Activated B cell treated with CpG ODN at 0.5 μM for 24 hours (primary cell): ENCODE measurements at places on chromosomes 2 and 18. TPM values are rescaled to one million over a fixed set of nuclear protein-coding genes. Genes with fewer than 3 reads are reported as not detected.

RETREG2 gene
- 60.5 and 78.6 TPM in 2 replicates for total RNA-seq

SCN7A gene
- total RNA-seq, result not detected in 2 replicates

SESTD1 gene
- 49.2 and 49.6 TPM in 2 replicates for total RNA-seq

SLC5A7 gene
- total RNA-seq, result not detected in 2 replicates

CCBE1 gene
- total RNA-seq, result 0.04 TPM in 1 of 2 replicates, not detected in the other

INPP5D gene
- 247 and 275 TPM in 2 replicates for total RNA-seq

CASP10 gene
- total RNA-seq, result 9.5 and 13.8 TPM in 2 replicates

TMEM247 gene
- not detected in 2 replicates for total RNA-seq

SGPP2 gene
- total RNA-seq, result 12.4 and 12.7 TPM in 2 replicates

CNGA3 gene
- total RNA-seq, result not detected in 2 replicates

AQP12B gene
- total RNA-seq, result not detected in 2 replicates

NDC80 gene
- total RNA-seq, result 1.9 and 2.6 TPM in 2 replicates

GLI2 gene
- total RNA-seq, result not detected in 2 replicates

IL36A gene
- total RNA-seq, result not detected in 2 replicates

CD8B gene
- total RNA-seq, result 0.15 TPM in 1 of 2 replicates, not detected in the other

ASIC4 gene
- 0.15 TPM in 1 of 2 replicates, not detected in the other for total RNA-seq

POTEE gene
- 0.29 and 0.39 TPM in 2 replicates for total RNA-seq

TNFAIP6 gene
- 0.29 TPM in 1 of 2 replicates, not detected in the other for total RNA-seq

C2orf66 gene
- total RNA-seq, result not detected in 2 replicates

ABCG8 gene
- total RNA-seq, result not detected in 2 replicates

RGPD8 gene
- total RNA-seq, result 16.4 and 26.6 TPM in 2 replicates

MDH1B gene
- not detected in 2 replicates for total RNA-seq

ANKRD30BL gene
- not detected in 2 replicates for total RNA-seq

MOCOS gene
- 0.39 and 0.42 TPM in 2 replicates for total RNA-seq

FN1 gene
- 0.15 TPM in 1 of 2 replicates, not detected in the other for total RNA-seq

TRABD2A gene
- 3.4 and 4.5 TPM in 2 replicates for total RNA-seq

HNMT gene
- total RNA-seq, result not detected in 2 replicates
